Activated CD4-positive, alpha-beta T cell treated with anti-CD3 and anti-CD28 coated beads for 1 hour (primary cell): ENCODE measurements at places on chromosomes 6 and 20.

GRCh38 chr20:13333793-13334192, 112.7 kb downstream of the ISM1 start:
- DNase-seq = no peak

DNA sequence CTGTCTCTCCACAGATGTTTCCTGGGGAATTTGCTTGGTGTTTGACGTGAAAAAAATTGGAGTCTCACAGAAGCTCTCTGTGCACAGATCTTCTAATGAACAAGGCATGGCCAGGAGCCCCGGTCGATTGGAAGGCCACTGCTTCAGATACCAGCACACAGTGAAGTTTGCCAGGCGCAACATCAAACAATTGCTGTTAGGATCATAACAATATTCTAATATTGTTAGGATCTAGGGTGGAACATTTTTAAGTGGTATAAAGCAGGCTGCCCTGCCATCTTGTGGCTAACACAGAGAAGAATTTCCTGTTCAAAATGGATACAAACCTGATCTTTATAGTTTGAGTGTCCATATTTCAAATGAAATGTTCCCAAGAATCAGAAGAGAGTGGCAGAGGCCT, 64.1 kb downstream of the C6orf118 start:
- DNase-seq = no peak

DNA sequence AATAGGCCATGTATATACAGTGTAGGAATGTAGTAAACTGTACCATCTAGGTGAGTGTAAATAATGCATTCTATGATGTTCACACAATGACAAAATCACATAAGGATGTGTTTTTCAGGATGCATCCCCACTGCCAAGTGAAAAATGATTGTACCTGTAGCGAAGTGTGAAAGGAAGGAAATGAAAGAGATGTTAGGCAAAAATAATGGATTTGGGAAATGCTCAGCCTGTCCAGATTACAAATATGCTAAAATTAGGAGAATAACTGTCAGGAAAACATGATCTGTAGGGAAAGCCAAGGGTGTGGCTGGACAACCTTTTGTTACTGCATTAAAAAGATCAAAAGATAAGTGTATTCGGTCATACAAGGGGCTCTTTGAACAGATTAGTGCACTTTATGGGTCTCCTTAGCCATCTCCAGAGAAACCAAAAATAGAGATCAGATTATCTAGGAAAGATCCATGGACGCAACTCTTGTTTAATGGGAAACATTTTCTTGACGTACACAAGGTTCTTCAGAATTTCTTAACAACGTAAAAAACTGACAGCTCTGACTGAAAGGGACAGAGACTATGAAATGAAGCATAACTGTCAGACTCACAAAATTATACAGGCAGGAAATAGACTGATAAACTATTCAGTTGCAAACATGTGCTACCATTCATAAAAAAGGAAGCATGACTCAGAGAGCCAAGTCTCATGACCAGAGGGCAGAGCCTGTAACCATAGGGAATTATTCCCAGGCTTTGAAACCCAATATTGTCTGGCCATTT, 253.6 kb upstream of the RAB32 start:
- no peak for DNase-seq

GRCh38 chr6:166826264-166826663, 130.1 kb downstream of the RNASET2 start:
- no peak for DNase-seq

DNA sequence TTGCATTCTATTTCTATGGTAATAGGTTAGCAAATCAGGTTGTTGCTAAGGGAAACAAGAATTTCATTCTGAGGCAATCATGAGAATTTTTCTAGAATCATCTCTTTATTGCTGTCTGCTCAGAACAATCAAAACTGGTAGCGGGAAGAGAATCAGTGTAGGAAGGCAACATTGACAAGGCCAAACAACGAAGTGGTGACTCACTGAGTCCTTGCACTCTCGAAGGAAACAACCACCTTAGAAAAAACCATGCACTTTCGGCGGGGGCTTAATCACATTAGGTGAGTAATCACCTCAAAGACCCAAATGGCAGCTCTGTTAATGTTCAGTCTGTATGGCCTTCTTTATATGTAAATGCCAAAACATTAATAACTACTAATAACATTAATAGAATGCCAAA, 78.8 kb upstream of the MAP7 start:
- DNase-seq = no peak

DNA sequence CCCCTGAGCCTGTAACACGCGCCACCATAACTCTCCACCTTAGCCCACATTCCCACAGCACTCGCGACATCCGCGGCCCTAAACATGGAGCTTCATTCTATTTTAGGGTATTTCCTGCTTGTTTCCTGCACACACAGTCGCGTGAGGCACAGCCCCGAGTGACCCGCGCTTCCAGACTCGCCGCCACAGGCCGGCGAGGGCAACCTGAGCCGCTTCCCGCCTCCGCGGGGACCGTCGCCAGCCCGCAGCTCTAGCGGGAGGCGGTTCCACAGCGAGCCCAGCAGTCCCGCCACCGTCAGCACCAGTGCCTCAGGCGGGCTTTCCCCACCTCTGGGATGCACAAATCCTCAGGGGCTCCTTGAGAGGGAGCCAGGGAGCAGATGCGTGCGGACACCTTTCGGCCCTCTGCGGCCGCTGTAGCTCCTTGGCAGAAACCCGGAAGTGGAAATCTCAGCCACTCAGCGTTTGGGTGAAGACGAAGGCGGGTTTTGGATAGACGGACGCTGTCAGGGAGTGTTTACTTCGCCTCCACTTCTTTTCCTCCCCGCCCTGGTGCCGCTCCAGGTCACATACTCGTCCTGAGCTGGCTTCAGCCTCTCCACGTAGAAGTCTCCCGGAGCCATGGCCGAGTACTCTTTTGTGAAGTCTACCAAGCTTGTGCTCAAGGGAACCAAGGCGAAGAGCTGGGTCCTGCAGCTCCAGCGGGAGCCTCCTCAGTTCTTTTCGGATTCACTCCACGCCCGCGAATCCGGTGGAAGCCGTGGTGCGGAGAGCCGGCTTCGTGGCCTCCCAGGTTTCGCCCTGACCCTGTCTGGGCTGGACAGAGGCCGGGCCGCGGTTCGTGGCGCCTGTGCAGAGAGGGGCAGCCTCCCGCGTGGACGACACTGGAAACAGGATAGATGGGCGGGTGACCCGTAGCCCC, 2177.4 kb upstream of the DEFB115 start:
- DNase-seq = no peak

DNA sequence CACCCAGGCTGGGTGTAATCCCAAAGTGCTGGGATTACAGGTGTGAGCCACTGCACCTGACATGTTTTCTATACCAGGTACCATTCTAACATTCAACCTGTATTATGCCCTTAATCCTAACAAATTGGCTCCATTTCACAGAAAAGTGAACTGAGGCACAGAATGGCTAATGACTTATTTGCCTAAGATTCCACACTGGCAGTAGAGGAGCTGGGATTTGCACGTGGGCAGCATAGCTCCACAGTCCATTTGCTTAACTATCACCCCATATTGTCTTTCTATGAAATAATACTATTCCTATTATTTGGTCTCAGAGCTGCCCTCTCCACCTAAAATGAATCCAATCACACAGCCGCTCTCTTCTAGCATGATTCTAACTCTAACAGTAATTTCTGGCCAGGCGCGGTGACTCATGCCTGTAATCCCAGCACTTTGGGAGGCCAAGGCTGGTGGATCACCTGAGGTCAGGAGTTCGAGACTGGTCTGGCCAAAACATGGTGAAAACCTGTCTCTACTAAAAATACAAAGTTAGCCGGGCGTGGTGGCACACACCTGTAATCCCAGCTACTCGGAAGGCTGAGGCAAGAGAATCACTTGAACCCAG, 23.3 kb upstream of the MYMX start:
- DNase-seq = no peak

DNA sequence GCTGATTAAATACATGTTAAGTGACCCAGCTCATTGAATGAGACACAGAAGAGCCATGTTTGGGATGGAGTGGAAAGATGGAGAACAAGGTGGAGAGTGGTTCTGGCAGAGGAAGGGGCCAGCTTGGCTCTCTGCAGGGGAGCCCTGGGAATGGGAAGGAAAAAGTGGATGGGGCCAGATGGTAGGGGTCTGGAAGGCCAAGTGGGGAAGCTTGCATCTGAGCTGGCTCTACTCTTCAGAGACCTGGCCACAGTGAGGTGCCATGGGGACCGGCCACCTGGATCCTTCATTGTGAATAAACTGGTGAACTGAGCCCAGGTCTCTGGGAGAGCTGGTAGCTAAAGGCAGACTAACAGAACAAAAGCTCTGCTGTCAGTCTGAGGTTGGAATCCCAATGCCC, 48.9 kb upstream of the SIRPA start:
- DNase-seq = no peak

GRCh38 chr20:63553933-63554290, at the start of gene FNDC11:
Gene FNDC11 (plus strand): TSS chr20:63554159. CDS start chr20:63555664, 1,505 bp downstream.
- DNase-seq = no peak

GRCh38 chr20:47262365-47263013, 94.0 kb downstream of the ZMYND8 start:
- no peak for DNase-seq

- DNase-seq = no peak
Measured at GRCh38 chr6:148044261-148044751, 298.3 kb upstream of the SASH1 start.

- no peak for DNase-seq
Measured at GRCh38 chr6:36955136-36955535, 598 bp downstream of the PI16 start.

- no peak for DNase-seq
Measured at GRCh38 chr6:136359851-136360250, 70.2 kb upstream of the BCLAF1 start.

GRCh38 chr20:19974630-19975435, 42.3 kb upstream of the NAA20 start:
- no peak for DNase-seq

- DNase-seq = no peak
Measured at GRCh38 chr6:36025260-36025931, 955 bp upstream of the SLC26A8 start.

- DNase-seq = no peak
Measured at GRCh38 chr20:57680131-57680716, 29.6 kb downstream of the PMEPA1 start.

DNA sequence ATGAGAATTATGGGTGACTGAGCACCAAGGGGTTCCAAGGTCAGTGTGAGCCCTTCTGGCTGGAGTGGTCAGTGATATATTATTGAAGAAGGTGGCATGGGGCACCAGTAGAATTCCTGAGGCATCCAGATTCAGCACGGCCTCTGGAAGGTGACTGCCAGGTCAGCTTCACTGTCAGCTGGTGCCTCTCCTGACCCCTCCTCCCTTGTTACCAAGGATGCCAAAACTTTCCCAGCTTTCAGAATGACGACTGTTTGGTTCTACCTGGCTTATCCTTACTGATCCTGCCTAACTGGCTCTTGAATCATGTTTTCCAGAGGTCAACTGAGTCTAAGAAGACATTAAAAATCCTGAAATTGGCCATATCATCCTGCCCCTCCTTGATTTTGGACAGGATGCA, 189.2 kb upstream of the AGPAT4 start:
- DNase-seq = no peak

- no peak for DNase-seq
Measured at GRCh38 chr6:81727876-81728517, 24.5 kb downstream of the TENT5A start.

- no peak for DNase-seq
Measured at GRCh38 chr6:126198631-126199030, 141.3 kb upstream of the CENPW start.

GRCh38 chr6:158963020-158963808, 36.8 kb downstream of the RSPH3 start:
- no peak for DNase-seq

GRCh38 chr6:111195656-111196055, 108.4 kb downstream of the SLC16A10 start:
- DNase-seq = no peak

DNA sequence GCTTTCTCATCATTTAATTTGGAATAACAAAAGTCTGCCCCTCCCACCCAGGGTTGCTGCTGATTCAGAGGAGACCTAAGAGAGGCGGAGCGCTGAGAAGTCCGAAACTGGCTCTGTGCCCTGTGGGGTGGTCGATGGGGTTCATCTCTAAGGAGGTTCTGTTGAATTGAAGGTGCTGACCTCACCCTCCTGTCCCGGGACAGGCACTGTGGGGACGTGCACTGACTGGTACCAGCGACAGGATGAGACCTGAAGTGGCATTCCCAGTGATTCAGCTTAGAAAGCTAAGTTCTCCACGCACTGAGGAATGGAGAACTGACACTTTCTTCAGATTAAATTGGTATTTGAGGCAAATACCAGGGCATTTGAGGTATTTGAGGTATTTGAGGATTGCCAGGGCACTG, 1.3 kb downstream of the GUCA1B start:
- DNase-seq = no peak

DNA sequence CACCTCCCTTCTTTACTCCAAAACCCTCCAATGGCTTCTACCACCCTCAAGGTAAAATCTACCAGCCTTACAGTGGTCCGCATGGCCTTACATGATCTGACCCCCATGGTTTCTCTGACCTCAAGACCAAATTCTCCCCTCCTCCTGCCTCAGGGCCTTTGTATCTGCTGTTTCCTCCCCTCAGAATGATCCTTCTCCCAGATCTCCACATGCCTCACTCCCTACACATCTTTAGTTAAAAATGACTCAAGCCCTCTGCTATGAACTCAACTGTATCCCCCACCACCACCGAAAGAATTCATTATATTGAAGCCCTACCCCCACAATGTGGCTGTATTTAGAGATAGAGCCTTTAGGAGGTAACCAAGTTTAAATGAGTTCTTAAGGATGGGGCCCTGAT, 4.1 kb downstream of the SLC23A2 start:
- DNase-seq = no peak

- no peak for DNase-seq
Measured at GRCh38 chr20:38091441-38092216, 58.1 kb downstream of the RPRD1B start.

- no peak for DNase-seq
Measured at GRCh38 chr20:3908667-3909066, 19.5 kb downstream of the PANK2 start.

GRCh38 chr20:48815537-48815936, 12.3 kb downstream of the PREX1 start:
- DNase-seq = no peak

GRCh38 chr20:9460518-9460917, 53.9 kb upstream of the LAMP5 start:
- DNase-seq = no peak

DNA sequence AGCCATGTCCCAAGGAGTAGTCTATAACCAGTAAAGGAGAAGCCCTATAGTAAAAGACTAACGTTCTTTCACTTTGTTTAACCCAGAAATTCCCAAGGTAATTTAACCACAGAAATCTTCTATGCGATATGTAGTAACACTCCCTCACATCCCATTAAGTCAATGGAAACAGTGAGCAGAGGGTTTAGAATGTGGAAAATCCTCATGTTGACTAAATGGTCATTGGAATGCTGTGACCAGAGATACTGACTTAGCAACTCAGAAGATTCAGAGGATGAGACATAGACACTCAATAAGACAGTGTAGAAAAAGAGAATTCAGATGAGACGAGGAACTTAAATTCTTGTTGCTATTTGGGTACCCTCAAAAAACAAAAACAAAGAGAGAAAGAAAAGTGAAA, 562.2 kb upstream of the NOX3 start:
- no peak for DNase-seq
